GM03348 (cell line): ENCODE measurements at places on chromosomes 1 and 21.

DNA sequence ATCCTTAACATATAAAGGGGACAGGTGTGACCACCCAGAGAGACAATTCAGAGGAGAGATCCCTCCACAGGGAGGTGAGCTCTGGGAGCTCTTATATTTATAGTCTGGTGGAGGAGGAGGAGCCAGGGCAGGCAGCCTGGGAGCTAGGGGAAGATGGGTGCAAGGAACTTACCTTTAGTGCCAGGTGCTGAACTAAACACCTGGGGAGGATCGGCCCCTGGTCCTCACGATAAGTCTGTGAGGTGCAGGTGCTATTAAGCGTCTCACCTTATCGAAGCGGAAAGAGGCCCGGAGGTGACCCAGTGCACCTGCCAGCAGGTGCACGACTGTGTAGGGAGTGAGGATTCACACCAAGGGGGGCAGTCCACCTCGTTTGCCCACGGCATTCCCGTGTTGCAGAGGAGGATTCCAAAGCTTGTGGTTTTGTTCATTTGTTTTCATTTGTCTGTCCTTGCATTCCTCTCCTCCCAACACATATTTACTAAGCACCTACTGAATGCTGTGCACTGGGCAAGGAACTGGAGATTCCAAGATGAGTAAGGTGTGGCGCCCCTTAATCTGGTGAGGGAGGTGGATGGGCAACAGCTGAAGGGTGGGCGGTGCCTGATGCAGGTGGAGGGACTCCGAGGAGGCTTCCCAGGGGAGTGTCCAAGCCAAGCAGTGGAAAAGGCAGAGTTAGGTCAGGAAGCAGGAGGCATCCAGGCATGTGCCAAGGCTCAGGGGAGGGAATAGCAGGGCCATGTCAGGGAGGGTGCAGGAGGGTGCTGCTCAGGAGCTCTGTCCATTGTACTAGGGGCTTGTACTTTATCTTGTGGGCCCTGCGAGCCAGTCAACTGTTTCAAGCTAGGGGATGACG lies 11.5 kb downstream of the ARHGEF10L start:
- DNase-seq, result no peak

- peak; percentile 59 for DNase-seq
Observed at GRCh38 chr1:29708796-29709703, 472.7 kb downstream of the PTPRU start.

- DNase-seq, result no peak
Observed at GRCh38 chr1:21938732-21939538, 1.8 kb upstream of the HSPG2 start.

DNA sequence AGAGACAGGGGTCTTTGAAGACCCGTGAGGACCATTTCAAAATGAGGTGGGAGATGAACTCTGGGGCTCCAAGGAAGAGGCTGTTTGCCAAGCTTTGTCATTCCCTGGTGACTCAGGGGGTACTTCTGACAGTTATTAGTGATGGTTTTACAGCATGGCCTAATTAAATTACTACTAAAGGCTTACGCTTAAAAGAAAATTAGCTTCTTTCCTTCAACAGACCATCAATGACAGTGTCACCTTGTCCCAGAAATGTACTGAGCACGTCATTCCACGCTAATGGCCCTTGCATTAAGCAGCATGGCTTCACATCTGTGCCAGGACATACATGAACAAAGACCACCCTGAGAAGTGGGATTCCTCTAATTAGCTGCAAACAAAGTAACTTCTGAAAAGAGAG lies 5.1 kb upstream of the UTS2 start:
- no peak for DNase-seq

DNA sequence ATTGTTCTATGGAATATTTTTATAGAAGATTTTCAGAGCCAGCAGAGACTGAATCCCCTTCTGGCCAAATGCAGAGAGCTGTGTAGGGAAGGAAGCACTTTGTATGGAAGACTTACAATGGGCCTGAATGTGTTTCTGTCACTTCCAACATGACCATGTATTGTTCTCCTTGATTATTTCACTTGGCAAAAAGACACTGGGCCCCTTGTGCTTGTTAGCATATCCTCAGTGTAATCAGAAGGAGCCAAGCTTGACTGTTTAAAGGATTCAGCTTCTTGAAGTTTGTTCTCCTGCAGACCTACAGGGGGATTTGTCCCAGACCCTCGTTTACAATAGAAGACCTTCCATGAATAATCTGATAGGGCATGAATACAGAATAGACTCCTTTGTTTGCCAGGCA lies 48.1 kb upstream of the UBE2U start:
- no peak for DNase-seq

- no peak for DNase-seq
Observed at GRCh38 chr1:243851765-243852164, 1.7 kb upstream of the AKT3 start.

DNA sequence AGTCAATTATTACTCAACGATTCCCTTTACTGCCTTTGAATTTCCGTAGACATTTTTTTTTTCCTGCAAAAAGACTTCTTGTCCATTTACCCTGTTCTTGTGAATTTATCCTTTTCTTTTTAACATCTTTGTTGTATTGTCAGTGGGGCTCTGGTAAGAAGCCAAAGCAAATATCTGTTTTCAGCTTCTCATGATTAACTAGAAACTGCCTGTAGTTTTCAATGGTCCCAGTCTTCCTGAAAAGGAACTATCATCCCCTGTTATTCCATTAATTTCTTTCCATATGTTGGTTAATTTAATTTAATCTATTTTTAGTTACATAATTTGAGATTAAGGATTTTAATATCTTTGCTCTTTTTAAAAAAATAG lies 28.0 kb downstream of the SH3BGR start:
- no peak for DNase-seq

GRCh38 chr1:232367293-232367692 lies 262.6 kb downstream of the SIPA1L2 start:
- no peak for DNase-seq

- DNase-seq, result no peak
Observed at GRCh38 chr1:27225621-27226020, 8.8 kb upstream of the WDTC1 start.

DNA sequence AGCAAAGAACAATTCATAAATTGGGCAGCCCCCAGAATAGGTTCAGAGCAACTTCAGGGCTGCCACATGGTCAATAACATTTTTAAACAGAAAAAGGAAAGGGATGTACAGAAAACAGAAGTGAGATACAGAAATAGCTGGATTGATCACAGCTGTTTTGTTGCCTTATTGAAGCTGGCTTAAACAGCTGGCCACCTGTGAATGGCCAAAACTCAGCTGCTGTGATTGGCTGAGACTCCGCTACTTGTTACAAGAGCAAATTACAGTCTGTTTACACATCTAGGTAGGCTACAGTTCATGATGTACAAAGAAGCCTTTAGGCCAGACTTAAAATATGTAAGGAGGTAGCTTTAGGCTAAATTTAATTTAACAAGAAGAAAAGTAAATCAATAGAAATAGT lies 11.6 kb upstream of the IFNAR1 start:
- DNase-seq, result no peak

DNA sequence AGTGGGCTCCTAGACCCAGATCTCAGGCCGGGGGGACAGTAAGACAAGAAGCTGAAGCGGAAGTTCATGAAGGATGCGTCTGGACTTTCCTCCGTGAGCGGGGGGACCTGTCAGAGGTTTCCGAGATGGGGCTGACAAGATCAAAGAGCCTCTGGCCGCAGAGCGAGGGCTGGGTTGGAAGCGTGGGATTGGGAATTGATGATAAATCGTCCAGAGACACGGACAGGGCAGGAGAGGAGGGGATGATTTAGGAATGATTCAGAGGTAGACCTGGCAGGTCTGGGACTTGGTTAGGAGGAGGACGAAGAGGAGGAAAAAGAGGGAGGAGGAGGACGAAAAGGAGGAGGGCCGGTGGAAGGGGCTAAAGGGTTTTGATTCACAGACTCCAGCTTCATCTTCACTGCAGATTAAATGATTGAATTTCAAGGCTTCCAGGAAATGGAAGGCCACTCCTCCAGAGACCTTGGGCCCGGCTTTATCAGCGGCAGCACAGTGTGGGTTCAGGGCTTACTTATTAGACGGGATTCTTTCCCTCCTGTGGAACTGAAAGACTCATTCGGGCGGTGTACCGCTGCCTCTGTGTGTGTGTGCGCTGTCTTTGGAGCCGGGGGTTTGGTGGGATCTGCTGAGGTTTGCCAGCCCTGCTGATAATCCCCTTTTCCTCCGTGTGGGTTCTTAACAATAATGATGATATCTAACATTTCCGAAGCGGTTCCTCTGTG lies 85.7 kb upstream of the SLC45A1 start:
- no peak for DNase-seq

DNA sequence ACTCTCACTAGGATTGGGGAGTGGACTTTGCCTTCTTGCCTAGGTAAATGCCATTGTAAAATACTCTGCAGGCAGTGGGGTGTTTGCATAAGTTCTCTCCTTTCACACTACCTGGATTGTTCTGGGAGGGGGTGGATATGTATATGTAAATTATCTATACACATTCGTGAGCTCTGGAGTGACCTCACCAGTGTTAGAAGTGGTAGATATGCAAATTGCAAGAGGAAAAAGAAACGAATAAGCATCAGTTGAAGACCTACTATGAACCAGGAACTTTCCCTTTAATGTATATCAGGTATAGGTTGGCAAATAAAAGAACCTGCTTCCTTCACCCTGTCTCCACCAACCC lies 1.5 kb upstream of the ARHGEF11 start:
- no peak for DNase-seq
